Natural killer cell treated with Interleukin-12 subunit alpha and Interleukin-12 subunit beta and Interleukin-15 and Interleukin-18, amount 100 ng/mL, for 72 hours (primary cell): ENCODE measurements at places on chromosomes 5 and 9. TPM values are rescaled to one million over a fixed set of nuclear protein-coding genes. Genes with fewer than 3 reads are reported as not detected.

The GGTA1 gene
- total RNA-seq = not detected

The RMRP gene
- 3,856 TPM for total RNA-seq

- no peak for DNase-seq
These were observed 46.0 kb downstream of the CRB2 start for GRCh38 chr9:123401879-123402513.

DNA sequence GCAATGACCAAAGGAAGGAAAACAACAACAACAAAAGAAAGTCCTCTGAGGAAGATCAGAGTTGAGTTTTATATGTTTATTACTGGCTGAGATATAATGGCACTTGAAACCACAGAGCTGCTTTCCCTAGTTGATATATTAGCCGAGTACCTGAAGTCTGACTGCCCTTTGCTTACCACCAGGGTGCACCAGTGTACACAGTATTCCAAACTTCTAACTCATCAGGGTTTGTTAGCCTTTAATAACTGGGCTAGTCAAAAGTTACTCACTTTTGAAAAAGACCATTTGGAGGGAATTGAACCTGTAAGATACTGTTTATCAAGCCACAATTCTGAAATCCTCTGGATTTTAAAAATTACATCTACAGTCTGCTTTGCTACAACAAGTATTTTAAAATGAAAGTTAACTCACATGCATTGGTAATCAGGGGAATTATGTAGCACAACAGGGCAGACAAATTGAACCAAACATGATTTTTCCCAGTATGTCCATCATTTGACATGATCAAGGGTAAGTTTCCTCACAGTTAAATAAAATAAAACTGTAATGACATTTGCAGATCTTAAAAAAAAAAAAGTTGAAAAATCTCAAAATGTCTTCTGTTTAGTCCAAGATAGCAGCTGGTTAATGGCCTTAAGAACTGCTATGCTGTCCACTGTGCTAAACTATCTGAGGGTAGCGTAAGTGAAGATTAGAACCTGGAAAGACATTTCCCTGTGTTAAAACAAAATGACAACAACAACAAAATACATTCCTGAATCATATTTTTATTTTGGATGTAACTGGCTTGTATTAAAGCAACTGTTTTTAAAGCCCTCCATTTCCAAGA, 57.3 kb upstream of the C6 start:
- DNase-seq = no peak

The CDH6 gene
- total RNA-seq = not detected

- no peak for DNase-seq
These were observed 70.3 kb upstream of the VCAN start for GRCh38 chr5:83401122-83401731.

- no peak for DNase-seq
These were observed 10.5 kb upstream of the B4GALT1 start for GRCh38 chr9:33177639-33178038.

The CENPK gene
- total RNA-seq = 70.0 TPM

GRCh38 chr9:80292231-80292630, 720.5 kb downstream of the TLE4 start:
- no peak for DNase-seq

DNA sequence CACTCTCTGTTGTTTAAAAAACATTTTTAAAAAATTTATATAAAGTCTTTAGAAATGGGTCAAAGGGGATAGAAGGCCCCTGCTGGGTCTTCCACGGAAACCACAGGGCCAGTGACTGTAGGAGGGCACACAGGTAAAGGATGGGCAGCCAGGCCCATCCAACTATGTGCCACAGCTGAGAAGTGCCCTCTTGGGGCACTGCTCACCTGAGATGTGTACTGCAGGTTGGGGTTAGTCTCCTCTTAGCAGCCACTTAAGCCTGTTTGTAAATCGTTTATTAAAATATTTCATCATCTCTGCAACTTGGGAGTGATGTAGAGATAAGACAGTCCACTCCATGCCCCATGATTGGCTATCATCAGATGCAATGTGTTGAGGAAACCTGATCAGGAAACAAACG, 222.4 kb downstream of the DIRAS2 start:
- DNase-seq = no peak

DNA sequence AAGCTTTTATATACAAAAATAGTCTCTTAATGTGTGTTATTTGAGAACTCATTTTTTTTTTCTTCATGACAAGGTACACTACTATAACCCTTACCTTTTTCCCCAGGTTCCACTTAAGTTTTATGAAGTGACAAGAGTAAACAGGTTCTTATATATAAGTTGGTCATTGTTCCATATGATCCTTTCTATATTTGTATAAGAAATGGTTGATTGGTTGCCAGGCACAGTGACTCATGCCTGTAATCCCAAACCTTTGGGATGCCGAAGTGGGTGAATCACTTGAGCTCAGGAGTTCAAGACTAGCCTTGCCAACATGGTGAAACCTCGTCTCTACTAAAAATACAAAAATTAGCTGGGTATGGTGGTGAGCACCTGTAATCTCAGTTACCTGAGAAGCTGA, 108.3 kb downstream of the PCSK1 start:
- no peak for DNase-seq

The GABRA1 gene
- total RNA-seq = not detected

The RNF183 gene
- total RNA-seq = not detected

DNA sequence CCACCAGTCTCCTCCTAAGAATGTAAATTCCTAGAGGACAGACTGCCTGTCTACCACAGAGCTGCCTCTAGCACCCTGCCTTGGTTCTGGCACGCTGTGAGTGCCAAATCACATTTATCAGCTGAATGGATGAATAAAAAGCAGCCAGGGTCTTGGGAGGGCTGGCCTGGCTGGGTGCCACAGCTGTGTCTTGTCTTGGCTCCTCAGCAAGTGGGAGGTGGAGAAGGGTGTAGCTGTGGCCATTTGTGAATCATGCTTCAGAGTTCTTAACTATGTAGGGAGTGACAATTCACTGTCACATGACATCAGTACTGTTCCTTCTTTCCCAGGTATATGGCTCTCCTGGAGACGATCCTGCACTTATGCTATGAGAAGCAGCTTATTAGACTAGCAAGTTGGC, 70.6 kb downstream of the DCP2 start:
- no peak for DNase-seq

DNA sequence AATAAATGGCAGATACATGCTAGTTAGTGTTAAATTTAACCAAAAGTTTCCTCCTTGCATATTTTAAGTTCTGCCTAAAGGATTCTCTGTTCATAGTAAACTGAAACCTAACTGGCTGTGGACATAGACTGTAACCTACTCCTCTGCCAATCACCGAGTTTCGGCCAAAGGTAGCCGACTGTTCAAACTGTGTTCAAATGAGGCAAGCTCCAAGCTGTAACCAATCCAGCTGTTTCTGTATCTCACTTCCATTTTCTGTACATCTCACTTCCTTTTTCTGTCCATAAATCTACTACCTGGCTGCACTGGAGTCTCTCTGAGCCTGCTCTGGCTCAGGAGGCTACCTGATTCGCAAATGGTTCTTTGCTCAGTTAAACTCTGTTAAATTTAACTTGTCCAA, 44.1 kb downstream of the KCNV2 start:
- no peak for DNase-seq

The NKD2 gene
- not detected for total RNA-seq

The SLC24A2 gene
- total RNA-seq = not detected

The RFESD gene
- 5.5 TPM for total RNA-seq

DNA sequence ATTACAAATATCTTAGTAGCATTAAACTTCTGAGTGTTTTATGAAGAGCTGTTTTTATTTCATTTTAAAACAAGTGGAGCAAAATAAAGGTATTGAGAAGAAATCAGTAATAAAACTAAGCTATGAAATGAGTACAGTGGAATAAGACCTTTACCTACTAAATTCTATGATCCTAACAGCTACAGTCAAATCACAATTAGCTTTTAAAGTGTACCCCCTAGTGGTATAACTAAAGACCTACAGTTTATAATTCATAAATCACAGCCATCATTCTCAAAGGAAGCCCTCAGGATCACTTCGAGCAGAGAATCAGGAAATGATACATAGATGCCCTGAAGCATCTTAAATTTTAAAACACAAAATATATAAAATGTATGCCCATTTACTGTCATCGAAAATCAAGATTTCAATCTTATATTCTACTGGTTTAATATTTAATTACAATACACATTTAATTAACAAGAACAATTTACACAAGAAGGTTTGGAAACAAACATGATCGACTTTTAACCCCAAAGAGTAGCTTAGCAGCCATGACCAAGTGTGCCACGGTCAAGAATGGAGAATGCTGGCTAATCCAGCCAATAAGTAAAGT, 12.3 kb downstream of the CCNH start:
- DNase-seq = no peak

GRCh38 chr5:178214160-178214803, 9.9 kb downstream of the HNRNPAB start:
- DNase-seq = no peak

DNA sequence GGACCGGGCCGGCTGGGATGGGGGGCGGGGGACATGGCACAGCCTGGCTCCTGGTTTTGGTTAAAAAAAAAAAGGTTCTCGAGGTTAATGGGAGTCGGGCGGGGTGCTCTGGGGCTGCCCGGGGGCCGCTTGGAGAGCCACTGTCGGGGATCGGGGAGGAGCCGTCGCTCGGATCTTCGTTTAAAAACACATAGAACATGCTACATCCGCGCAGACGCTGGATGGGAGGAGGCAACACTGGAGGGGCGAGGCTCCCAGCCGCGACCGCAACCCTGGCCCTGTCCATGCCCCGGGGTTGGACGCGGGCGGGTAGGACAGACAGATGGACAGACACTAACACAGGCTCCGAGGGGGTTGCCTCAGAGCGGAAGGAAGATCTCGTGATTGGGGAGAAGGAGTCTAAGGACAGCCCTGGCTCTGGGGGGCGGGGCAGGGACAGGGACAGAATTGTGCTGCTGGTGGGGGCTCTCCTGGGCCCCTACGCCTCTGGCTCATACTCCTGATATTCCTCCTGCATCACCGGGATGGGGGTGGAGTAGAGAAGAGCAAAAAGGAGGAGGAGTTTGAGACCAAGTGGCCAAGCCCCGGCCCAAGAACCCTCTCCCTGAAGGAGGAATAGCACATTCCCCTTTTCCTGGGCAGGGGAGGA, 9.9 kb downstream of the SNCB start:
- no peak for DNase-seq

The TTLL11 gene
- 6.2 TPM for total RNA-seq

DNA sequence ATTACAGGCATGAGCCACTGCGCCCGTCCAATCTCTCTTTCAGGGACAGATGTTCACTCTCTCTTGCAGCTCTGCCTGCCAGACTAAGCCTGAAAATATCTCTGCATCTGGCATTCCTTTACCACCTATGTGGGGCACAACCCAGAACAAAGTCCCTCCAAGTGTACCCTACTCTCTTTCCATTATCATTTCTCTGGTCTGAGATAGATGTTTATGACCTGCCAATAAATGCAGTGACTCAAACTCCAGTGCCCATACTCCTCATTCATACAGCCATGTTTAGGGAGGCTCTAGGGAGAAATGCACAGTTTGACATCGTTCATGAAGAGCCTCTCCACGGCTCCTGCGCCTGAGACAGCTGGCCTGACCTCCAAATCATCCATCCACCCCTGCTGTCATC, at the start of gene BTNL3:
BTNL3 (plus strand) TSS at position 255 of the 400 bp plus-strand sequence. CDS start 183 bp downstream, outside the sequence.
- DNase-seq = no peak

DNA sequence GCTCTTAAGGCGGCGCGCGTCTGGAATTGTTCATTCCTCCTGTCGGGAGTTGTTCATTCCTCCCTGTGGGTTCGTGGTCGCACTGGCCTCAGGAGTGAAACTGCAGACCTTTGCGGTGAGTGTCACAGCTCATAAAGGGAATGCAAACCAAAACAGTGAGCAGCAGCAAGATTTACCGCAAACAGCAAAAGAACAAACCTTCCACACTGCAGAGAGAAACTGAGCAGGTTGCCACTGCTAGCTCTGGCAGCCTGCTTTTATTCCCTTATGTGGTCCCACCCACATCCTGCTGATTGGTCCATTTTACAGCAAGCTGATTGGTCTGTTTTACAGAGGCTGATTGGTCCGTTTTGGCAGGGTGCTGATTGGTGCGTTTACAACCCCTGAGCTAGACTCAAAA, 1365.3 kb upstream of the WWC1 start:
- no peak for DNase-seq

DNA sequence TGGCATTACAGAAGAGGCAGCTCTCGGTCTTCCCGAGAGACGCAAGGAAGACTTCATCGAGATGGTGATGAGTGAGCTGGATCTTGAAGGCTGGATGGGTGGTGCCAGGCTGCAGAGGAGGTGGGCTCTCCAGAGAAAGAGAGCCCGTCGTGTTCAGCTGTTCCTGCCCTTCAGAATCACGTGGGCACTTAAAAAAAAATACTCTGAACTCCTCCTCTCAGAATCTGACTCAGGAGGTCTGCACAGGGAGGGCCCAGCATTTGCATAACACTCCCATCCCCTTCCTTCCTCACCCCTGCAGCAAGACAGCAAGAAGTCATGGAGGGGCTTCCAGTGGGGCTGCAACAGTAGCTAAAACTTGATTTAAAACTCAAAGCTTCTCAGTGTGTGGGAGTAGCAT, 203.0 kb downstream of the ATPSCKMT start:
- no peak for DNase-seq

The AGXT2 gene
- not detected for total RNA-seq

DNA sequence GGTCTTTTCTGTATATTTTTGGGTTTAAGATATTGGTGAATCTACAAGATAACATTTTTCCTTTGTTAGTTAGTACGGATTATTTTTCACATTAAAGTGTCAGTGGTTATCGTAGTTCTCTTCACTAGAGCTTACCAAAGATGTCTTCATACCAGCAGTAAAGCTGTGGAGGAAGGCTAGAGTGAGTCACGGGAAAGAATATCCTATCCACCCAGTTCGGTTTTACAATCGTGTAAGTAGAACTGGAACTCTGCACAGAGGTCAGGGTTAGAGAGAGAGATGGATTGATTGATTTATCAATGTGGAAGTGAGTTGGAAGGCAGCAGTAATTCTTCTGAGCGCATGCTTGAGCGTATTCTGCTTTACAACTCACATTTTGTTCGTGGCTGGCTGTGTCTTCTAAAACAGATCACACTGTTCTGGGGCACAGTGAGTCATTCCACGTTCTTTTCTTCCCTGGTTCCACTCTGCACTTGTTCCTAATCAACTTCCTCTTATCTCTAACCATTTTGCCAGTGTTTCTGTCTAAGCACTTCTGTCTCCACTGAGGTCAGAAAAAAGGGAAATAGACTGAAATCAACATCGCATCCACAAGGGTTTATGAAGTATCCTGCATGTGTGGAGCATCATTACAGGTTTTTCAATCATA, 86.5 kb upstream of the ARRDC3 start:
- no peak for DNase-seq

DNA sequence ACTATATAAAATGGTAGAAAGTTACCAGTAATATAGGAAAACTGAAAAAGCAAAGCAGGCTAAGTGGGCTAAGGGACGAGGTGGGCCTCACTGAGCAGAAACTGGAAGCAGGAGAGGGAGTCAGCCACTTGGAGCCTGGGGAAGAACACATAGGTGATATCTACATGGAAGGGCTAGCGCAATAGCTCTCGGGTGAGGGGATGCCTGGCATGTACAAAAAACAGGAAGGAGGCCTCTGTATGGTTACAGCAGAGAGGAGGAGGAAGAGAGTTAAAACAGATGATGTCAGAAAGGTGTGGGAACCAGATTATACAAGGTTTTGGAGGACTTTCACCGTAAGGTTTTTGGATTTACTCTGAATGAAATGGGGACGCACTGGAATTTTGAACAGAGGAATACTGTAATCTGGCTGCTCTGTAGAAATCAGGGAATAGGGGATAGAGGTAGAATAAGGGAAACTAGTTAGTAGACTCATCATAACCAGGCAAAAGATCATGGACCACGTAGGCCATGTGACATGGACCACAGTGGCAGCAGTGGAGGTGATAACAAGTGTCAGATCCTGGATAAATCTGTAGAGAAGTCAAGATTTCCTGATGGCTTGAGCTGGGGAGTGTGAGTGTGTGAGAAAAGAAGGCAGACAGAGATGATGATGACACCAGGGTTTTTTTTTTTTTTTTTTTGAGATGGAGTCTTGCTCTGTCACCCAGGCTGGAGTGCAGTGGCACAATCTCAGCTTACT, 52.5 kb downstream of the FNBP1 start:
- DNase-seq = no peak
